ENCODE measurements at places on chromosomes 3 and 15. TPM values are rescaled to one million over a fixed set of nuclear protein-coding genes. Genes with fewer than 3 reads are reported as not detected.

The C3orf85 gene
- total RNA-seq, result not detected

The ADCY5 gene
- total RNA-seq, result 273 TPM

The DNASE1L3 gene
- total RNA-seq, result 1.9 TPM

The PRKAR2A gene
- total RNA-seq, result 58.3 TPM

The WDR76 gene
- total RNA-seq, result 1.5 TPM

The FHIT gene
- total RNA-seq, result 18.2 TPM

The ADPRH gene
- 10.3 TPM for total RNA-seq

The MORF4L1 gene
- total RNA-seq, result 343 TPM

The C3orf20 gene
- total RNA-seq, result not detected

The CSTA gene
- total RNA-seq, result 1.5 TPM

The SERPINI2 gene
- not detected for total RNA-seq

- no peak for DNase-seq
Observed at GRCh38 chr3:14300721-14301399, 101.5 kb upstream of the SLC6A6 start.

GRCh38 chr3:99861216-99861615 is 43.6 kb downstream of the CMSS1 start:
- no peak for DNase-seq

- no peak for DNase-seq
Observed at GRCh38 chr3:116140100-116140689, 305.1 kb downstream of the LSAMP start.

DNA sequence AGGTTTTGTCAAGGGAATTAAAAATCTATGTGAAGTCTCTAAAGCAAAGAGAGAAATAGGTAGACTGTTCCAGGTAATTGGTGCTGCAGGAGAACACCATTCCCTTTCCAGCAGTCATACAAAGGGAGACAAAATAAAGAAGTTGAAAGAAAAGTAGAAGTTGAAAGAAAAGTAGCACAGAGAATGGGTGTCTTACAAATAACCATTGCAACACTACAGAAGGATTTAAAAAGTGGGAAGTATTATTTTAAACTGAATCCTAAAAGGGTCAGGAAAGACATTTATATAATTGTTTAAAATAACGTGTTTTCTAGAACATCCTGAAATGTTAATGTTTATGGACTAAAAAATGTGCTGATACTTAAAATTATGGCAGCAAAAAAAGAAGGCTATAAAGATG is 223.8 kb downstream of the RSRC1 start:
- DNase-seq, result no peak

GRCh38 chr3:5069627-5070026 is 52.5 kb upstream of the ARL8B start:
- DNase-seq, result no peak

GRCh38 chr15:75038231-75038630 is 14.8 kb downstream of the PPCDC start:
- DNase-seq, result no peak

GRCh38 chr15:78976691-78977090 is 31.8 kb upstream of the CTSH start:
- DNase-seq, result no peak

DNA sequence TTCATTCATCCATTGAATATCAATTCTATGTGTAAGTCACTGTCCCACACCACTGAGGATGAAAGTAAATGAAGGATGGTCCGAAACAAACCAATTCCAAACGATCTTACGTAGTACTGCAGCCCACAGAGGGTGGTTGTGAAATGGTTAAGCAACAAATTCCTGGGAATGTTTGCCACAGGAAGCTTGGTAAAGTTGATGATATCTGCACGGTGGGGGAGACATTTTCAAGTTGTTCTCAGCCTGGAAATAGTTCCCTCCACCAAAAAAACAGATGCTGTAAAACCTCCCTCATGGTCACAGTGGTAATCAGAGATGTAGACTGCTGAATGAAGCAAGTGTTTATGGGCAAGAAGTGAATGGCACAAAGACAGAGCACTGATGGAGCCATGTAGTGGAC is 35.9 kb upstream of the BNC1 start:
- no peak for DNase-seq

DNA sequence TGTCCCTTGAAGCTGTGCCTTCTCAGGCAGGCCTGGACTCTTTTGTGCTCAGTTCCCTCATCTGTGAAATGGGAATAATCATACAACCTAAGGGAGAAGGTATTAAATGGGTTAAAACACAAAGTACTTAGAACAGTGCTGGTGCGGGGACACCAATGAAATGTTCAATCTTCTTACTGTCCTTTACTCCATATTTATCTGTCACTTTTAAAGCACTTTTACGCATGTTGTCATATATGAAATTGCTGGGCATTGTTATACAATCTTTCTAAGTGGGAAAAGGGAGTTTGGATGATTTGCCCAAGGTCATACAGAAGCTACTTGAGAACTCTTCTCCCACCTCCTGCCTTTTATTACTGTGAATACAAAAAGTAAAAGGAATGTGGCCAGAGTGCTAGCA is 87.8 kb upstream of the PSMD6 start:
- DNase-seq, result no peak

DNA sequence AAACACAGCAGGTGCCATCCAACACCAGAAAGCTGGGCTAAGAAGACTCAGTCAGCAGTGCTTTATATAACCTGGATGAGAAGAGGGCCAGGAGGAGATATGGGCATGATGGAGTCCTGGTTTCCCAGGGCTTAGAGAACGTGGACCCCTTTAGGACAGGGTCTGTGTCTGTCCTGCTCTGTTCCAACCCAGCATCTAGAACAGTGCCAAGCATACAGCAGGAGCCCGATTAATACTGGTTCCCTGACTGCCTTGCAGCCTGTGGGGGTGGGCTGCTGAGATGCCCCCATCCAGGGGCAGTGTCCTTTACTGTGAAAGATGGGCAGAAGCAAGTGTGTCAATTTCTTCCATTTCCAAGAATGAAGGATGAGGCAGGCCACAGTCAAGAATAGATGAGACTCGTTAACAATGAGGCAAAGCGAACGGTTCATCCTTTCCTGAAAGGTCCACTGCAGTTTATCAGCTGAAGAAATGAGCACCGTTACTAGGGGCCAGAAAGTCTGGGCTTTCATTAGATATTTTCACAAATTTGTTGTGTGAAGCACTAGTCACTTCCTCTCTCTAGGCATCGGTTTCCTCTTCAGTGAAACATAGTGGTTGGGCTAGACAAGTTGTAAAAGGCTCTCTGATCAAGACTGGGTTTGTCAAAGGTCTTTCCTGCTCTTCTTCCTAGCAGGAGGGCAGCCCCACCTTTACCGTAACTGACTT is 72.0 kb upstream of the HERC1 start:
- DNase-seq, result no peak

DNA sequence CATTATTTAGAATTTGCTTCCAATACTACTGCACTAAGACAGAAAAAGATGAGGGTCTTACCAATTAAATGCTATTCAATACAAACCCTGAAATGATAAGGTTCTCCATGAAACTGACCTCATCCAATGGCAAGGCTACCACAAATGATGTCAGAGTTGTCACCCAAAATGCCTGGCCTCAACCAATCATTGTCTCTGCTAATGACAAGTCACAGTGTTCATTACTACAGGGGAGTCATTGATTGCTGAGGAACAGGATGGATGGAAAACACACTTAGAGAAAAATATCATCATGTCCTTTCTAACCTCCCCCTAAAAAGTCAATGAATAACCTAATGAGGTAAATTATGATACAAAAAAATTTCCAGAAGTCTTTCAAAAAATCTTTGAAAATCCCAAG is 91.0 kb downstream of the FOXP1 start:
- no peak for DNase-seq

DNA sequence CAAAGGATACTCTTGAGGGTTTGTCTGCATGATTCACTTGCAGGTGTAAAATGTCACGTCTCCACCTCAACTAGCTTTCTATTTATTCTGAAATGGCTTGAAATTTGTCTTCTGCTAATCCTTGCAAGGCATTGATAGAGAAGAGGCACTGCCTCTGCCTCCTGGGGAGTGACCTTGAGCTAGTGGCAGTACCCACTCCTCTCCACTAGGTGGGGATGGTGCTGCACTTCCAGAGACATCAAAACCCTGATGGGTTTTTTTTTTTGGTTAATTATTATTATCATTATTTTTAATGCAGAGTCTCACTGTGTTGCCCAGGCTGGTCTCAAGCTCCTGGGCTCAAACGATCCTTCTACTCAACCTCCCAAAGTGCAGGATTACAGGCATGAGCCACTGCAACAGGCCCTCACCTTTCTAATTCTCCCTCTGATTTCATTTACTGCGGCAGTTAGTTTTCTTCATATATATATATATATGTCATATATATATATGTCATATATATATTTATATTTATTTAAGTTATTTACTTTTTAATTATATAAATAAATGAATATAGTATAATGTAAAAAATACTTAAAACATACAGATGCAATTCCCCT is 117.6 kb upstream of the EIF1B start:
- DNase-seq, result peak; percentile 63

- DNase-seq, result no peak
Observed at GRCh38 chr3:14423197-14423743, 20.9 kb downstream of the SLC6A6 start.

- no peak for DNase-seq
Observed at GRCh38 chr15:50146632-50147031, 27.6 kb upstream of the ATP8B4 start.

DNA sequence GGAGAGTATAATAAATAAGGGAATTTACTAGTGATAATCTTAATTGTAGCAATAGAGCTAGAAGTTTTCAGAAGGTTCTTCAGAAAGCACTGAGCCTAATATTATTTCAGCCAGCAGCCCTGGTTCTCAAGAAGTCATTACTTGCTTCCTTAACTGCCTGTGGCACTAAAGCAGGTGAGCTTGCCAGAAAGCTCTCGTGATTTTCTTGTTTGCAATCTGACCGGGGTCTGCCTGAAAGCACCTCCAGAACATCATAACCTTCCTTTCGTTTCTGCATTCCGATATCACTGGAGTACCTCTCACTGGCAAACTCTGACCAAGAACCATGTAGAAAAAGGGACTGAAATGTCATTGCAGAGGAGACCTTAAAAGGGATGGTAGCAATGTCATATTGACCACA is 510.3 kb downstream of the ZIC1 start:
- DNase-seq, result no peak

DNA sequence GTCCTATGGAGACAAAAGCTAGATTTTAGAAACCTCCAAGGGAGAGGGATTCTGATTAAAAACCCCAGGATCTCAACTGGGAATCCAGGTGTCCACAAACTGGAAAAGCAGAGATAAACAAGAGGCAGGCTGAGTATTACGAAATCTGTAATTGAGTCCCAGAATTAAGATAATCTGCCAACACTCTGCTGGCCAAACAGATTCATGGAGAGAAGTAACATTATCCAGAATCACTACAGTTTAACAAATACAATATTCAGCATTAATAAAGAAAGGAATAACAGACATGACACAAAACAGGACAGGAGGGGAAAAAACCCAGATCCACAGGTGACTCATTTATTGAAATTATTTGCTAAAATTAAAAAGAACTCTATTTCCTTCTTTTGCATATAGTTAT is 227.2 kb upstream of the NANOGP8 start:
- DNase-seq, result no peak

DNA sequence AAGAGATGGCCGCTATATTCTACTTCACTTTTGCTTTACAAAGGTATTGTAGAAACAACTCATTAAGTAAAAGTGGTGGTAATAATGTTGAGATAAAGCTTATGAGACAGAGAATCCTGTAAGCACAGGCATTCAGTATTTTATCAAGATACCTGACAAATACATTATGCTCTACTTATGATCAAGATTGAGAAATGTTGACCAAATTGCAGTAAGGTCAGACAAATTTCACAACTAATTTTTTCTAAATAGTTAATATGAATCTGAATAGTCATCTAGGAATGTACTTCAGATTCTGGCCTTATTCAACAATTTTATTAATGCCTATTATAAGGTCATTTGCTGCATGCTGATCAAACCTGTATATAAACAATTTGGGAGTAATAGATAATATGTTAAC is 95.1 kb upstream of the MBNL1 start:
- DNase-seq, result no peak

- DNase-seq, result no peak
Observed at GRCh38 chr3:49873623-49874022, 3.9 kb upstream of the CAMKV start.

DNA sequence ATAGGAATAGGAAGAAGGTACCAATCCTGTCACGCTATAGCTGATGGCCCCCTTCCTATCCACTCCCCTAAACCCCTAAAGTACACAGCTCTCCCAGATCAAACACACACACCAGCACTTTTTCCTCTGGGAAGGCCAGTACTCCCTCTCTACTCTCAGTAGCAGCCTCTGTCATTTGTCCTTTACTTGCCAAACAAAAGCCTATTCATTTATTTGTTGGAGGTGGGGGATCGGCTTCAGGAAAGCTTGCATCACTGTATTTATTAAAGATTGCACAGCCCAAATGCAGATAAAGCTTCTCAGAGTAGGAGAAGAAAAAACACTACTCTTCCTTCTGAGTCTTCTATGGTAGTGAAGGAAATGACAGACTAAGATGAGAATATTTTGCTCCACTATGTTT is 429.7 kb upstream of the RASGRP1 start:
- no peak for DNase-seq

- no peak for DNase-seq
Observed at GRCh38 chr3:62462104-62462762, 88.9 kb upstream of the FEZF2 start.

Data from left ventricle myocardium superior (tissue), 1 donor.